Activated CD4-positive, alpha-beta T cell treated with anti-CD3 and anti-CD28 coated beads, Interleukin-2, amount 50 U/mL, for 24 hours (primary cell): ENCODE measurements at places on chromosomes 12 and 14.

- no peak for DNase-seq
Observed at GRCh38 chr12:75809746-75810145, 221.8 kb downstream of the PHLDA1 start.

DNA sequence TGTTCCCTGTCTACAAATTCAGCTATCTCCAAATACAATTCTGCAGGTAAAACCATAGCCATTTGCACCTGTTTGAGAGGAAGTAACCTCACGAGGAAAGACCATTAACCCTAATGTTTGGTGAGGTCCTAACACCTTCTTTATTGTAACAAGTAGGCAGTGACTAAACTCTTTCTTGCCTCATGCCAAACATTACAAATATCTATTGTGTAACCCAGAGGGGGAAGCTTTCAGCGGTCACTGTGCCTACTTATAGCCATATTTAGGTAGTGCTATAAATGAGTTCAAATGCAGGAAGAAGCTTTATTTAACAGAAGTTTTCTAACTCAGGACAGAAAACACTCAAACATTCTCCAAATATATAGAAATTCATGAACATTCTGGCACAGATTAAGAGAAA, 252.7 kb downstream of the LRFN5 start:
- DNase-seq = no peak

- DNase-seq = no peak
Observed at GRCh38 chr14:65339866-65340265, 72.7 kb upstream of the FUT8 start.

DNA sequence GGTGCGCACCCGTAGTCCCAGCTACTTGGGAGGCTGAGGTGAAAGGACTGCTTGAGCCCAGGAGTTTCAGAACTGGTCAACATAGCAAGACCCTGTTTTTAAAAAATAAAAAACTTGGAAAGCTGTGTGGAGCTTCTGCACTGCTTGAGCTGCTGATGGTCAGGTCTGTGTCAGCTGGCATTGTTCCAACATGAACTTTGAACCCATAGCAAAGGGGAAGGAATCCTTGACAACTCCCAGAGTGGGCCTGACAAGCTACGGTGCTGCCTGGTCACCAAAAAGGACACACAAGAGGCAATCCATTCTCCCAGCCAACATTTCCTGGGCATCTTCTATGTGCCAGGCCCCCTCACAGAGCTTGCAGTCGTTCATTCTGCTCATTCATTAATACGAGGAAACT, 16.4 kb upstream of the LTBP2 start:
- no peak for DNase-seq

DNA sequence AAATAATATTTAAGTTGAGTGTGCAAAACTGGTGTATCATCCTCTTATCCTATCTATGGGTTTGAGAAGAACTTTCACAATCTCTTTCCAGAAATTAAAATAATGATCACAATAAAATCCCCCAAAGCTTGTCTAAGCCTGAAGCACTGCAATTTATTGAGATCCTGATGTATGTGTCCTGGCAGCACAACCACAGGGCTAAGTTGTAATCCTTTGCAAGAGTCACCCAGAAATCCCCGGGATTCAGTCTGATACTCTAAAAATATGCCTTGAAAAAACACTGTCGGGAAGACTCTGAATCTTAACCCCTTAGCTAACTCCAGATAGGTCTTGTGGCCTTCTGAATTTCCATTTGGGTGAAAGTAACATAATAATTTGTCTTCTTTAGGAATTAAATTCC, 40.3 kb upstream of the STXBP6 start:
- DNase-seq = no peak

GRCh38 chr12:3842517-3842916, 30.7 kb downstream of the PARP11 start:
- no peak for DNase-seq

GRCh38 chr14:46820291-46820690, 168.7 kb upstream of the RPL10L start:
- no peak for DNase-seq

DNA sequence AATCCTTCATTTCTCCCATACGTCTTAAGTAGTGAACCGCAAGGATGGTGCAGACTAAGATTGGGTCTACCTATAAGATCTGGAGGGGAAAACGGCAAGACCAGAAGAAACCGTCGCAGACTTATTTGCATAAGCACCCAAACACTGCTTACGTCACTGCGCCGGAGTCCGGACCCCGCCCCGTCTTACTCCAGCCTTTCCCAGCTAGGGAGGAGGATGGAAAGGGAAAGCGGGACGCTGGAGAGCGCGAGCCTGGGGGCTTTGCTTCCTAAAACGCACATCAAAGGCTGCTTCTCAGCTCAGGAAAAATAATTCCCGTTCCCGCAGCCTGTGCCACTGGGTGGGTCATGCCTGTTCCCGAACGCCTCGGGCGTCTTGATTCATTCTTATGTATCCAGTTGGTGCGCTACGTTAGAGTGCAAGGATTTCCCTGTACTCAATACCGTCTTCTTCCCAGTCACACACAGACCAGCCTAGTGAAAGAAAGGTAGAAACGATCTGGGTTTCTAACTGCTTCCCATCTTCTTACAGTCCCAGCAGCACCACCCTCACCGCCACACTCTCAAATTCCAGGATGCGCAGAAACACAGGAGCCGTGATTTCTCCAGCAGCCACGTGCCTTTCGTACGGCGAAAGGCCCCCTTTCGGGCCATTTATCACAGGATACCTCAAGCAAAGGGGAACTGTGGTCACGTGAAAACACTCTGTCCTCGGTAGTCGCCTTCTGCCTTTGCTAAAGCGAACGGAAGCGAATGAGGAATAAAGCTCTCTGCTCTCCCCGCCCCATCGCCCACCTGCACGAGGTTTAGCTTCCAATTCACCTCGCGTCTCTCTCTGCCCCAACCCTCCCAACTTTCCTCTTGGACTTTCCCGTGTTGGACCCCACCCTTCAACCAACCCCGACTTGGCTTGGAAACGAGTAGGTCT, 1.1 kb downstream of the SLC6A15 start:
- no peak for DNase-seq
